ENCODE measurements at places on chromosomes 12 and 14. TPM values are rescaled to one million over a fixed set of nuclear protein-coding genes. Genes with fewer than 3 reads are reported as not detected.
A peak's percentile ranks its signal among the peaks of the same experiment; 100 is the strongest.

GRCh38 chr12:97748298-97748697, 285.7 kb downstream of the RMST start:
- no peak for DNase-seq

DNA sequence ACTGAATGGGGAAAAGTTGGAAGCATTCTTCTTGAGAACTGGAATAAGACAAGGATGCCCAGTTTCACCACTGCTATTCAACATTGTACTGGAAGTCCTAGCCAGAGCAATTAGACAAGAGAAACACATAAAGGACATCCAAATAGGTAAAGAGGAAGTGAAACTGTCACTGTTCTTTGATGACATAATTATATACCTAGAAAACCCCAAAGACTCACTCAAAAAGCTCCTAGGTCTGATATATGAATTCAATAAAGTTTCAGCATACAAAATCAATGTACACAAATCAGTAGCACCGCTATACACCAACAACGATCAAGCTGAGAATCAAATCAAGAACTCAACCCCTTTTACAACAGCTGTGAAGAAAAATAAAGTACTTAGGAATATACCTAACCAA, 157.3 kb upstream of the DDHD1 start:
- DNase-seq, result no peak

- no peak for DNase-seq
These were observed 29.0 kb downstream of the LGMN start for GRCh38 chr14:92719421-92719820.

GRCh38 chr12:105822131-105823105, 316.3 kb downstream of the NUAK1 start:
- no peak for DNase-seq

- peak; percentile 33 for DNase-seq
These were observed 217.9 kb upstream of the BTG1 start for GRCh38 chr12:92363295-92364146.

DNA sequence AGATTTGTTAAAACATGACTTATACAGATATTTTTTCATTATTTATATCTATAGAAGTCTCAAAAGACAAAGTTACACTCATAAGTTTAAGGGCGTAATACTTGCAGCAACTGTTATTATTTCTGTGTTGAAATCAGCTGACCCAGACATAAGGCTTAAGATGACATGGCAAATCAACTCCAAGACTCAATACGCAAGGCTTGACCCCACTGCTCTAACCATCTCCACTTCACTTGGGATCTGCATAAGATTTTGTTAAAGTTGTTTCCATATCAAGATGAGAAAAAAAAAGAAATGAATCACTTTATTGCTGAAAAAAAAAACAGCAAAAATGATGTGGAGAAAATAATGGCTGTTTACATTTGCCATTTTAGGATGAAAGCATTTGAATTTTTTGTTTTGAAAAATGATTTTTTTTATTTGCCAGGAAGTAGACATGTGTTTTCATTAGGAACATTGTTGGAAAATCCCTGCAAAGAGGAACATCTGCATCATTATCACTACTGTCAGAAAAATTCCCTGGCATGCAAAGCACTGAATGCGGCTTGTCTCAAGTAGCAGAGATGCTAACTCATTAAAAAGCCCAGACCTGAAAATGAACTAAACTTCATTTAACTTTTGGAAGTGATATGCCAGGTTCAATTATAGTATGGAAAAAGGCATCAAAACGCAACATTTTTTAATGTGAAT, 73.5 kb downstream of the LIN7A start:
- no peak for DNase-seq

DNA sequence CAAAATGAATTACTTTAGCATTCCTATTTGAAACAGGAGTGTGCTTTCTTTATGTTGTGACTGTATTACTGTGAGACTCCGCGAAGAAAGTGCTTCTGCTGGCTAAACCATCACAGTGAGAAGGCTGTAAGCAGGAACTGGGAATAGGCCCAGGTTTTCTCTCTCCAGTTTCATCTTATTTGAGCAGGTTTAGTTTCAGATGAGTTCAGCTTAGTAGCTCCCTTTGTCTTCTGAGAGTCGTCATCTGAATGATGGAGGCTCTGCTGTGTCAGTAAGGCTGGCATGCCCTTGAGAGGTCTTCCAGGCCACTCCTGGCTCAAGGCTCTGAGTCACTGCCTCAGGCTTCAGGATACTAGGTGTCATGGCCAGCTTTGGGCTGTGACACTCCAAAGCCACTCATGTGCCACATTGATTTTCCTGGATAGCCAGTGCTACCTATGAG, 205.6 kb upstream of the RGS6 start:
- no peak for DNase-seq

- no peak for DNase-seq
These were observed 319.4 kb downstream of the SYT1 start for GRCh38 chr12:79183926-79184325.

DNA sequence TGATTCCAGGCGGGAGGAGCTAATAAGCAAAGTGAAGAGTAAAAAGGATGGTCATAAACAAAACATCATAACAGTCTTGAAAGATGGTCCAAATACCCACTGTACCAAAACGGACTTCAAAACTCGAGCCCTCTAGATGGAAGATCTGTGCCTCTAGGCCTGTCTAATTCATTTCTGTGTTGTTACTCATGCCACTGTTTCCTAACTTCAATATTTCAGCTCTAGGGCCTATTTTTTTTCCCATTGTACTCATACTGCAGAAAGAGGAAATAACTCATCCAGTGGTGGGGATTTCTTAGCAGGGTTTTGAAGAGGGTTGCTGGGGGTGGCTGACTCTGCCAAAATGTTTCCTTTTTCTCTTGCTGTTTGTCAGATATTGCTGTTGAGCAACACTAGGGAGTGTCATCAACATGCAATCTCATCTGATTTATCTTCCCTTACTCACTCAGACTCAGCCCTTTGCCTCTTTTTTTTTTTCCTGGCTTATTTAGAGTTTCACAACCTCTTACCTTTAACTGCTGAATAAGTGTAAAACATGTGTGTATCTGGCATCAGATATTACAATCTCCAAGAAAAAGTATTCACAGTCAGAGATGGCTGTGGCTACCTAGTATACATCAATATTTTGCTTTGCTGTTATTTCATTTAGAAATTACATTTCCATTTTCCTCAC, 189.6 kb downstream of the DUSP6 start:
- no peak for DNase-seq

GRCh38 chr12:58880639-58881038, 39.7 kb downstream of the LRIG3 start:
- no peak for DNase-seq

- DNase-seq, result no peak
These were observed 513.8 kb downstream of the RPL10L start for GRCh38 chr14:46137786-46138185.

- no peak for DNase-seq
These were observed 2.3 kb downstream of the TULP3 start for GRCh38 chr12:2893007-2893406.

DNA sequence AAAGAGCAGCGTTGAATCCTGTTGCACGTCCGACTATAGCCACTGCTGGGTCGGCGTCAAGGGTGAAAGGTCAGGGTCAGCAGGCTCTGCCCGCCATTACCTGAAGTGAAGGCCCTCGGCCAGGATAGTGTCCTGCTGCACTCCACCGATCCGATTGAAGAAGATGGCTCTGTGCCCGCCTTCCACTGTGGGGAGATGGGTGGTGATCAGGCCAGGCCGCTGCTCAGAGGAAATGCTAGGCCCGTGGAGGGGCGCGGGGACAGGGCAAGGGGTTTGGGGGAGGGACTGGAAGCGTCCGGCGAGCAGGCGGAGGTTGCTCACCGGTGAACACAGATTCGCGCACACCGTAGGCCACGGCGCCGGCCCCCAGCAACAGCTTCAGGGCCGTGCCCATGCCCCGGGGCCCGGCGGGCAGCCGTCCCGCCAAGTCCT, 352 bp downstream of the PHB2 start:
- no peak for DNase-seq

DNA sequence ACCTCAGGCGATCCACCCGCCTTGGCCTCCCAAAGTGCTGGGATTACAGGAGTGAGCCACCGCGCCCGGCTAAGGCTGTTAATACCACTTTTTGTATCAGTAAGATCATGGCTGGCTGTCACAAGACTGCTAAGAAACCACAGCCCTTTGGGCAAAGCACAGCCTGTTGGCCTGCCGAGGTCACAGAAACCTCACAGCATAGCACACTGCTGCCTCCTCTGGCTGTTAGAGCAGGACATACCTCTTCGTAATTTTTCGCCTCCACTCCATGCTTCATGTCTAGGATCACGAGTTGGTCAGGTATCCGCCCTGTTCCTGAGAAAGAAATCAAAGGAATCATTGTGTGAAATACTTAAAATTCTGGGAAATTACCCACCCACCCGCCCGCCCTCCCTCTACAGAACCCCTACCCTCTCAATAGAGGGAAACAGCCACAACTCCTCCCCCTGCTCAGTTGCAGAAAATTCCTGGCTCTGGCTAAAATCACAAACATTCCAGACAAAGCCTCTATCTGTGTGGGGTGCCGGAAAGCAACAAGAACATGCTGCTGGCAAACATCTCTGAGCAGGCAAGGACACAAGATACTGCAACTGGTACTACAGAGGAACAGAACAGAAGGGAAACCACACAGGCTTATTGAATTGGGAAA, 20.7 kb upstream of the NEK9 start:
- no peak for DNase-seq

GRCh38 chr12:5535541-5535940, 103.6 kb downstream of the NTF3 start:
- no peak for DNase-seq

- DNase-seq, result no peak
These were observed 362 bp upstream of the ACYP1 start for GRCh38 chr14:75064205-75064567.

GRCh38 chr12:52402873-52403540, 3.1 kb downstream of the KRT82 start:
- no peak for DNase-seq

DNA sequence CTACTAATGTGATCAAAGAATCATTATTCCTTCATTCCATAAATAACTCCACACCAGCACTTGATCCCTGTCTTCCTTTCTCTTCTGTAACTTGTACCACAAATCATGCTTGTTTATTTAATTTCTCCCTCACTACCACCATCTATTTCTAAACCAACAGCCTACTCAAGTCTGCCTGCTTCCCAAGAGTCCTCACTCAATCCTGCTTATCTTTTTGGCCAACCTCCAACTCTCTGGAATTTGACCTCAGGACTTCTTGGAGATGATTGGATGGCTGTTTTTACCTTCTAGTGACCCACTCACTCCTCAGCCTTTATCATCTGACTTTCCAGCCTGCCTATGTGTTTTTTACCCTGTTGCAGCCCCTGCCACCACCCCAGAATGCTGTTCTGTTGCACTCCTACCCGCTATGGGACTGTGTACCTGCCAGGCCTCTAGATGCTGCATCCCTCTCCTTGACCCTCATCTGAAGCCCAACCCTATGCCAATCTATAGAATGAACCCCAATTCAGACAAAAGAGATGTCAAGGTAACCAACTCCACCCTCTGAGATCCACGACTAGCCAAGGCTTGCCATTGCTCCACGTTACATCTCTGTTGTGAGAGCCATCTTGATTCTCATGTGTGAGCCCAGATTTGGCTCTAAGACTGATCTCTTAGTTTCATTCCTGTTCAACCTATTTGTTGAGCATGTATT, 150.2 kb upstream of the PLEKHG7 start:
- DNase-seq, result no peak

DNA sequence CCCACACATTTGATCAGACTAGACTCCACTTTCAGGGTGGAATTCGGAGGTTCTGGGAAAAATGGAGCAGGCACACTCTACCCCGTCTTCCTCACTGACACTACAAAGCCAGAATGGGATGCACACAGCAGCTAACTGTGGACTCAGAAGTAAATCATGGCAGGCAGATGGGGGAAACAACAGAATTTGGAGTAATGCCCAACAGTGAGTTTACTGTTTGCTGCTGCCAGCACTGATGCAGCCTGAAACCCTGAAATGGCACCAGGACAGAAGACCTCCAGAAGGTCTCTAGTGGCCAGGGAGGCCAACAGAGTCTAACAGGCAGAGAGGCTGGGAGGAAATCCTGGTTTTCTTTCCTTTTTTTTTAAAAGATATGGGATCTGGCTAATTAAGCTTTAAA, 24.6 kb downstream of the KCTD10 start:
- no peak for DNase-seq

- DNase-seq, result no peak
These were observed 163.3 kb downstream of the ETV6 start for GRCh38 chr12:11812586-11813437.

DNA sequence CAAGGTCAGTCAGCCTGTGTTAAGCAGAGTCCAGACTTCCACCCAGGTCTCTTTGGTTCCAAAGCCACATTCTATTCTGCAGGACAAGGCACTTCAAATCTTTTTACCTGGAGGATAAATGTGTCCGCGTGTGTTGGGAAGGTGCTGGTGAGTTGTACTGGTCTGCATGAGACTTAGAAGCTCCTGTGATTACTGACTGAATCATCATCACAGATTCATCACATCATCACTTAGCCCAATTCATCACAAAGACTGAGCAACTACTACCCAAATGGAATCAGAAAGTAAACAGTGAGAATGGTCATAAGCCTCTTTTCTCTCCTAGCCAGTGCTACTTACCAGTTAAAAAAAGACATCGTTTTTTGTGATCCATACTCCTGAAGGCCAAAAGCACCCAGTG, 5.3 kb downstream of the SLC15A5 start:
- DNase-seq, result no peak

DNA sequence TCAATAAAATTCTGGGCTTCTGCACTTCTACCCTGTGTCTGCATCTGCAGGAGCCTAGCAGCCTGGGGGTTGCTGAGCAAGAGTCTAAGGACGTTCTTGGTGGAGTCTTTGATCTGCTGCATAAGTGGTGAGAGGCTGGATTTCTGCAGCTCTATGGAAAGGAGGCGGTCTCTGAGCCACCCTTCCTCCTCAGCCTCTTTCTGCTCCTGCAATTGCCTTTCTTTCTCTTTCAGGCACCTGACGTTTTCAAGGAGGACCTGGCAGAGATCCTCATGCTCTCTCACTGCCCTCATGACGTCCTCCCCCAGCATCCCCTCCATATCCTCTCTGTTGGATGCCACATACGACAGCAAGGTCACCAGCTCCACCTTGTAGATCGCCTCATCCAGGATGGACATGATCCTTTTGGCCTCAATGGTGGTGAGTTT, 13.6 kb upstream of the TPCN1 start:
- DNase-seq, result no peak

- no peak for DNase-seq
These were observed 2.8 kb downstream of the PTPN21 start for GRCh38 chr14:88551980-88552431.

DNA sequence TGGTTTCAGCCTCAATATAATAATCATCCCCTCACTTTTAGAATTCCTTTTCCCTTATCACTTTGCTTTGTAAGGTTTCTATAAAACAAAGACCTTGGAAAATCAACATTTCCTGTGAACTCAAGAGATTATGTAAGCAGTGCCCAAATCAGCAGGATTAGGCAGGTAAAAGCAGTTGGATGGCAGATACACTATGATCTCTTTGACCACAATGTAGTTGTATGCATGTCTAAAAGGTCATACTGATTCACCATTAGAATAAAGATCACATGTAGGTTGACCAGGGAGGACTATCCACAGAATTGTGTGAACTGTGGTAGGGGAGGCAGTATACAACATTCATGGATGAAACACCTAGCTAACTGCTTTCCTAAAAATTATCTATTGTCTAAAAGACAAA, 57.5 kb downstream of the DENND5B start:
- DNase-seq, result no peak

MANSC1 gene
- 27.6 TPM for polyA plus RNA-seq

OTX2 gene
- polyA plus RNA-seq, result not detected

IRAK3 gene
- 3.2 TPM for polyA plus RNA-seq

RNU4-1 gene
- polyA plus RNA-seq, result not detected

NDUFA12 gene
- polyA plus RNA-seq, result 123 TPM

AJUBA gene
- polyA plus RNA-seq, result 80.7 TPM

PARPBP gene
- polyA plus RNA-seq, result 15.4 TPM

OR4K15 gene
- polyA plus RNA-seq, result not detected

GOLGA3 gene
- polyA plus RNA-seq, result 30.6 TPM

PPP1R1A gene
- 66.5 TPM for polyA plus RNA-seq

ACRBP gene
- 6.8 TPM for polyA plus RNA-seq
